Stimulated activated CD8-positive, alpha-beta memory T cell treated with anti-CD3 and anti-CD28 coated beads, Interleukin-7, amount 100 ng/mL, for 4 hours (primary cell): ENCODE measurements at places on chromosomes 3 and 15.

- peak; percentile 61 for DNase-seq
Observed at GRCh38 chr15:75454471-75455378, 3.2 kb upstream of the SIN3A start.

- no peak for DNase-seq
Observed at GRCh38 chr15:64774629-64775493, 528 bp downstream of the RBPMS2 start.

DNA sequence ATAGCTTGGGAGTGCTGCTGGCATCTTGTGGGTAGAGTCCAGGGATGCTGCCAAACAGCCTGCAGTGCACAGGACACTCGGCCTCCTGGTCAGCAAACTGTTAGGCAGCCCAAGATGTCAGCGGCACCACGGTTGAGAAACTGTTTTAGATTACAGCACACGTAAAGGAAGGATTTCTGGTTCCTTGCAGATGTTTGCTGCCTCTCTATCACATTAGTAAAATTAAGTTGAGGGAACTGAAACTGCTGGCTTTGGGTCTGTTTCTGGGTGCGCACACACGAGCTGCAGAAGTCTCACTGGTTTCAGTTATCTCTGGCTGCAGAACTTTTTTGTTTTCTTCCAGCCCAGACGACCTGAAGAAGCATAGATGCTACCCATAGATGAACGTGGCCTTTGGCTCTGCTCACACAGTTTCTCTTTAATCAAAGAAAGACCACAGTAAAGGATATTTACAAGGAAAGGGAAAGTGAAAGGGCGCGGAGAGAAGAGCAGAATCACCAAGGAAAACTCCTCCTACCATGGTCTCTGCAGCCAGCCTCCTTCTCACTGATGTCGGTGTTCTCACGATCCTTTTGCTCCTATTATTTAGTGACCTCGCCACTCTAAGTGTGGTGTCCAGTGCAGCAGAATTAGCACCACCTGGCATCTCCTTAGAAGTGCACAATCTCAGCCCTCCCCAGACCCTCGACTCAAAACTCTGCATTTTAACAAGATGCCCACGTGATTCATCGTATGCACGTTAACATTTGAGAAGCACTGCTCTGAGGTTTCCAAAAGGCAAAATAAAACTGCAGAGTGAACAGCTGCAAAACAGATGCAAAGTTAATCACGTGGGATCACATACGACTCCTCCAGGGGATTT lies 50.6 kb upstream of the AKAP13 start:
- no peak for DNase-seq

- no peak for DNase-seq
Observed at GRCh38 chr3:78091478-78092119, 1051.7 kb downstream of the ROBO2 start.

DNA sequence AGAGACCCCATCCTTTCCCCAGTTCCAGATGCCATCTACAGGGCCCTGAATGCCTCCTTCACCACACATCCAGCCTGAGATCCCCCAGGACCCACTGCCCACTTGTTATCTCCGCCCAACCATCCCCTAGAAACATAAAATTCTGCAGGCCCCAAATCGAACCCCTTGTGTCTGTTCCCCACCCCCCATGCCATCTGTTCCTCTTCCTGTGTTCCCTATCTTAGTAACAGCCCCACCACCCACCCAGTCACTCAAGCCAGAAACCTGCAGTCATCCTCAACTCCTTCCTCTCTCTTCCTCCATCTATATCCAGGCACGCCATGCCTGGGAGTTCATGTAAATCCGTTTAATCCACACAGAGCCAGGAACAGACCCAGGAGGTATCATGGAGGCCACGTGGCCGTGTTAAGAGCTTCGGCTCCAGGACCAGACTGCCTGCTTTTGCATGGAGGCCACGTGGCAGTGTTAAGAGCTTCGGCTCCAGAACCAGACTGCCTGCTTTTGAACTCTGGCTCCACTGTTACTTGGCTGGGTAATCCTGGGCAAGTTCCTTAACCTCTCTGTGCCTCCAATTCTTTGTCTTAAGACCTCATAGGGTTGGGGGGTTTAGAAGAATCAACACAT lies 4.8 kb downstream of the CSRNP1 start:
- DNase-seq: no peak

- no peak for DNase-seq
Observed at GRCh38 chr3:63862804-63863149, 828 bp downstream of the THOC7 start.

- no peak for DNase-seq
Observed at GRCh38 chr3:48999085-48999858, 7.9 kb upstream of the WDR6 start.

GRCh38 chr3:155079746-155080487 lies at the start of gene MME:
Gene MME, plus strand, starts transcription at chr3:155080319. Its CDS starts 3,849 bp downstream, at chr3:155084168.
- no peak for DNase-seq

- DNase-seq: no peak
Observed at GRCh38 chr15:100784493-100785180, 95.0 kb upstream of the ALDH1A3 start.

DNA sequence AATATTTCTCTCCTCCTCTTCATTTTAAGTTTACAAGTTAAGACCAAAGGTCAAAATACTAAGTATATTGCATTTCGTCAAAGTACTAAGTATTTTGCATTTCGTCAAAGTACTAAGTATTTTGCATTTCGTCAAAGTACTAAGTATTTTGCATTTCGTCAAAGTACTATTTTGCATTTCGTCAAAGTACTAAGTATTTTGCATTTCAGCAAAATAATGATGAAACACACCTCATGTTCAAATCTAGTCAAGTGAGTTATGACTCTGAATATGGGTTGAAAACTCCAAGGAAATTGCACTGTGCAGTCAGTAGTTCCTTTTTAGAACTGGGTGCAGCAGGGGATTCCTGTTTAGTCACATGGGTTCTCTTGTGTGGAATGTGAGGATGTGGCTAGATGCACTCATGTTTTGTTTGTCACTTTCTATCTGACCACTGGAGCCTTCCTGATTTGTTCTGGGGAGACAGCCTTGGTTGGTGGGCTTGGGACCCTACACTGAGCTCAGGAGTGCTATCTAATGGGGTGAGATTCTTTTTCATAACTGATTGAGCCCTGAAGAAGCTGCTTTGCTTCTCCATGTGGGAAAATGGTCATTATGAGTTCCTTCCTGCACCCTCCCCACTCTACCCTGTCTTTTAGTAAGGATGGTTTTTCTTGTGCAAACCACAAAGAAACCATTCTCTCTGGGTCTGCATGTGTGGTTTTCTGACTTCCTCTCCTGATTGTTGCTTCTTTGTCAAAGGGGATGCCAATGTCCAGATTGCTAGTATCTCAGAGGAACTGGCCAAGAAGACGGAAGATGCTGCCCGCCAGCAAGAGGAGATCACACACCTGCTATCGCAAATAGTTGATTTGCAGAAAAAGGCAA lies 73.4 kb downstream of the CCK start:
- no peak for DNase-seq

DNA sequence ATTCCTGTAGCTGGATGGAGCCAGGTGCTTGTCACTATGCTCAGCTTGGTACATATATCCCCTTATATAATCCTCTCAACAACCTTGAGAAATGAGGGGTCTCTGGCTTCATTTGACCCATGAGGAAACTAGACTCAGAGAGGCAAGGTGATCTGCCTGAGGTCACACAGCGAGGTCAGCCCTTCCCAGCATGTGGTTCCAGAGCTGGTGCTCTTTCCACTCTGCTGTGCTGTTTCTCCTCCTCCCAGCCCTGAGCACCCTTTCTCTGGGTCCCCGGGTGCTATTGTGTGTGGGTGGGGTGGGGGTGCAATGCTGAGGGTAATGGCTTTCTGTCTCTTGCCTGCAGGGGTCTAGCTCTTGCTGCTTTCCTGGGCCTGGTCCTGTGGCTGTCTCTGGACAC lies 19.3 kb downstream of the SLC28A1 start:
- DNase-seq: no peak

- no peak for DNase-seq
Observed at GRCh38 chr3:169667166-169668071, 3.9 kb upstream of the MECOM start.

- DNase-seq: no peak
Observed at GRCh38 chr15:87213626-87214025, 1042.9 kb downstream of the NTRK3 start.

DNA sequence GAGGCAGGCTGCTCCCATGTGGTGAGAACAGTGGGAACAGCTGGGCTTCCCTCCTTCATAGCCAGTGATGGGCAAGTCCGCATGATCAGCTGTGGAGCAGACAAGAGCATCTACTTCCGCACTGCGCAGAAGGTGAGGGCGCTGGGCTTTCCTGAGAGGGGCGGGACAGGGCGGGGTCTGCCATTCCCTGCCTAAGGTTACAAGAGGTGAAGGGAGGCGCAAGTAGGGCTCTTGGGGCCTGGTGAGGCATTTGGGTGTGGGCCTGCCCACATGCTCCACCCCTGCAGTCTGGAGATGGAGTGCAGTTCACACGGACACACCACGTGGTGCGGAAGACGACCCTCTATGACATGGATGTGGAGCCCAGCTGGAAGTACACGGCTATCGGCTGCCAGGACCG lies 10.6 kb upstream of the JMJD7 start:
- no peak for DNase-seq

DNA sequence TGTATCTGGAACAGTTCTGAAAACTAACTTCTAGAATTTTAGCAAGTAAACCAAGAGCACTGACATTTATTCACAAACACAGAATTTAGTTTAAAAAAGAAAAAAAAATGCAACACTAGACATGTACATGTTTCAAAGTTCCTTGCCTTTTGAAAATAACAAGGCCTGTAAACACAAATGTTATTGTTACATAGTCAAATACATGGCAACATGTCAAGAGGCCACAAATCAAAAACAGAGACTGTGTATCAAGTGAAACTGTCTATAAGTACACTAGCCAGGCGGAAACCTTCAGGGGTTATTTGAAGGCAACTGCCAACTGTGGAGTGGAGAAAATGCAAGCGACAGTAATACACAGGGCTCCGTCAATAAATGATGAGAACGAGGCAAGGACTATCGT lies 547.6 kb downstream of the FOXP1 start:
- DNase-seq: no peak

DNA sequence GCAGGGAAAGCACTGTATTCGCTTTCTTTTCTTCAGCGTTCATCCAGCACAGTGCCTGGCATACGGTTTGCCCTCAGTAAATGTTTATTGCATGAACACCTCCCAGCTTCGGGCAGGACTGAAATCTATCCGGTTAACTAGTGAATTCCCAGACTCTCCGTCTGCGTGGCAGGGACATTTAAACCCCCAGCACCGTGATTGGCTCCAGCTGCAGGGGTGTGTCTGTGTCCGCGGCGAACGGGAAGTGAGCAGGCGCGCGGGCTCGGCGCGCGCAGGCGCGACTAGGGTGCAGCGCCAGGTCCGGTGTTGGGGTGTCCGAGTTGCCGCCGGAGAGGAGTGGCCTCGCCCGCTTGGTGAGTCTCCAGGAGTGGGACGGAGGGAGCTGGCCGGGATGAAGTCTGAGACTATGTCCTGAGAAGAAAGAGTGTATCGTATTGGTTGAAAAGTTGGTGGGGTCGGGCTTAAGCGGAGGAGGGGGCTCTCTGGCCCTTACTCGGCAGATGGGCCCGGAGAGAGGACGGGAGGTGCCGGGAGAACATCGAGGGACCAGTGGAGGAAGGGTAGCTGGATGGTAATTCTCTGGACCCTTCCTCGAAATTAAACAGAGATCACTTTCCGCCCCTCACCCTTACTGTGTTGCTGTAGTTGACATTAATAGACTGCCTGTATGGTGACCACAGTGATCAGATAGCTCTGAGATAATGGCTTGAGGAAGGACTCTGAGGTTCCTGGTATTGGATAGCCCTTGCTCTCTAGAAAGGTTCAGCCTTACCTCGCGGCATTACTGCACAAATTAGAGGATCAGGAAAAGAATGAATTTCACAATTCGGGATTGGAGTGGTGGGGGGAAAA lies at the start of gene SNAP23:
SNAP23 (plus strand) TSS at position 274 of the 852 bp plus-strand sequence. CDS start 16,213 bp downstream, outside the sequence.
- peak; percentile 59 for DNase-seq

DNA sequence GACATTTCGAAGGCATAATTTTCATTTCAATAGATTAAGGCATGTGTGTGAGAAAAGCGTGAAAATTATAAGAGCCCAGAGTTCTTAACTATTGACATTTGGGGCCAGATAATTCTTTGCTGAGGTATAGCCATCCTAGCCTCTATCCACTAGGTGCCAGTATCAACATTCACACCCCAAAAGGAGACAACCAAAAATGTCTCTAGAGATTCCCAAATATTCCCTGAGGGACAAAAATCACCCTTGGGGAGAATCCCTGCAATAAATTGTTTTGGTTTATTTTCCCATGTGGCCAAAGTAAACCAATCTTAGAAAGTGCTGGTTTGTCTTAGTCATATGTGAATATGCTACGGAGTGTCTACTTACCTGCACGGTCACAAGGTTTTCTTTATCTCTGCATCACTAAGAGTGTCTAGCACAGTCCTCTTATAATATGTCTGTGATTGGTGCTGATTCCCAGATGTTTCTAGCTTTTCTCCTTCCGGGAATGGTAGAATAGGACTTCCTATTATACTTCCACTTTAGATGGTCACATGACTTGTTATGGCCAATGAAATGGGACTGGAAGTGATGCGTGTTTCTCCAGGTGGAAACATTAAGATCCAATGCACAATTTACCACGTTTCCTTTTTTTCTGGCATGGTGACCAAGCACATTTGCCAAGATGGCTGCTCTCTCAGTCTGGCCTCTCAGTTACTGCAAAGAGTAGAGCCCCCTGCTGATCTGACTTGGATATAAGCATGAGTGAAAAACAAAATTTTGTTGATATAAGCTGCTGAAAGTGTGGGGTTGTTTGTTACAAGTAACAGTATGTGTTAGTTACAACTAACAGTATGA lies 8.0 kb upstream of the KBTBD8 start:
- no peak for DNase-seq

DNA sequence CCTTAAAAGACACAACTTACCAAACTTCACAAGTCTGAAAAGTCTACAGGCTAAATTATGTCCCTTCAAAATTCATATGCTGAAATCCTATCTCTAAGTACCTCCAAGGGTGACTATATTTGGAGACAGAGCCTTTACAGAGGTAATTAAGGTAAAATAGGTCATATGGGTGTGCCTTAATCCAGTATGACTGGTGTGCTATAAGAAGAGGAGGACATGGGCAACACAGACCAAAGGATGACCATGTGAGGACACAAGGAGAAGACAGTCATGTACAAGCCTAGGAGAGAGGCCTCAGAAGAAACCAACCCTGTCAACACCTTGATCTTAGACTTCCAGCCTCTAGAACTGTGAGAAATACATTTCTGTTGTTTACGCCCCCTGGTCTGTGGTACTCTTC lies 32.2 kb downstream of the TXNRD3 start:
- DNase-seq: no peak

DNA sequence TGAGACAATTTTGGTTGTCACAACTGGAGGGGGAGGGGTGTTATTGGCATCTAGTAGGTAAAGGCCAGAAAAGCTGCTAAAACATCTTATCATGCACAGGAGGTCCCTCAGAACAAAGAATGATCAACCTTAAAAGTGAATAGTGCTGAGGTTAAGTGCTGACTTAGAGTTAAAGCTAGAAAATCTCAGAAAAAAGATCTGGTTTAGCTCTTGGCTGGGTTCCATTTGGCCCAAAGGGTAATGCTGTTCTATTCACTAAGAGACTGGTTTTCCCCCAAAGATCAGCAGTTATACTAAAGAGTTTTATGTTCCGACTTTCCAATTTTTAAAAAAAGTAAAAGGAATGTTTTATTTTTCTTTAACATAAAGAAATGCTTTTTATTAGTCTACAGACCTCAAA lies 15.6 kb downstream of the DCBLD2 start:
- no peak for DNase-seq

- no peak for DNase-seq
Observed at GRCh38 chr15:66619152-66619903, 53.5 kb upstream of the LCTL start.
